ENCODE measurements at places on chromosomes 2 and 18.
A peak's percentile ranks its signal among the peaks of the same experiment; 100 is the strongest.

GRCh38 chr2:77767388-77768076, 245.4 kb upstream of the LRRTM4 start:
- no peak for DNase-seq

GRCh38 chr2:172888714-172889669, 153.3 kb downstream of the RAPGEF4 start:
- no peak for DNase-seq

DNA sequence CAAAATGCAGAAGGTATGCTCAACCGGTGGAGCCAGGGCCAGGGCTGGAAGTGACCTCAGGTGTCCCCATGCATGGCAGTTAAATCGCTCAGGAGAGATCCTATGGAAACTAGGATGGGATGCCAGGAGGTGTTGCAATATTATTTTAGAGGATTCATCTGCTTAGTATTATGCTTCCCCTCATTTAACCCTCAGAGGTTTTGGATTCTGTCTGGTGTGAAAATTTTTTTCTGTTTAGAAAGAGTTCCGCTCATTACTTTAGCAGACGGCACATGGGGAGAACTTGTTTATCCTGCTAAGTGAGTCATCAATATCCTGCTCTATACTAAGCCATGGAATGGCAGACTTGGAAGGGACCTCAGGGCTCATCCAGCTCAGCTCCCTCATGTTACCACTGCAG, 42.5 kb downstream of the TRIB2 start:
- peak; percentile 70 for DNase-seq

GRCh38 chr18:52617931-52618330, 277.9 kb downstream of the DCC start:
- DNase-seq: no peak

- no peak for DNase-seq
Observed at GRCh38 chr2:72080286-72081145, 67.1 kb downstream of the CYP26B1 start.

- no peak for DNase-seq
Observed at GRCh38 chr2:119254601-119255080, 31.0 kb downstream of the STEAP3 start.

DNA sequence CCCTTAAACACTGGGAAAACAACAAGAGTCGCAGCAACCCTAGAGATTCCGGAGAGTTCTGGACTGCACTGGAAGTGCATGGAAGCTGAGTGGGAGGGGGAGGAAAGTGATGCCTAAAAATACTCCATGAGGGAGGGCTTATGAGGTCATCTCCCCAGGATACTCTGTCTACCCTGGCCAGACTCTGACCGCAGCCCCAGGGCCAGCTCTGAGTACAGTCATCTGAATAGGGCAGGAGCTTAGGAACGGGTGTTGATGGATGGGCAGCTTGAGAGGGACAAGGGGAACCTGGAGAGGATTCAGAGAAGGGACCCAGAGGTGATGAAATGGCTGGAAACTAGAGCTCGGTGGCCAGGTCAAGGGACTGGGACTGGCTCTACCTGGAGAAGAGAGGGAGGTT, 79.3 kb upstream of the IGFBP5 start:
- DNase-seq: no peak

GRCh38 chr2:192215096-192215877, 20.6 kb upstream of the TMEFF2 start:
- no peak for DNase-seq

DNA sequence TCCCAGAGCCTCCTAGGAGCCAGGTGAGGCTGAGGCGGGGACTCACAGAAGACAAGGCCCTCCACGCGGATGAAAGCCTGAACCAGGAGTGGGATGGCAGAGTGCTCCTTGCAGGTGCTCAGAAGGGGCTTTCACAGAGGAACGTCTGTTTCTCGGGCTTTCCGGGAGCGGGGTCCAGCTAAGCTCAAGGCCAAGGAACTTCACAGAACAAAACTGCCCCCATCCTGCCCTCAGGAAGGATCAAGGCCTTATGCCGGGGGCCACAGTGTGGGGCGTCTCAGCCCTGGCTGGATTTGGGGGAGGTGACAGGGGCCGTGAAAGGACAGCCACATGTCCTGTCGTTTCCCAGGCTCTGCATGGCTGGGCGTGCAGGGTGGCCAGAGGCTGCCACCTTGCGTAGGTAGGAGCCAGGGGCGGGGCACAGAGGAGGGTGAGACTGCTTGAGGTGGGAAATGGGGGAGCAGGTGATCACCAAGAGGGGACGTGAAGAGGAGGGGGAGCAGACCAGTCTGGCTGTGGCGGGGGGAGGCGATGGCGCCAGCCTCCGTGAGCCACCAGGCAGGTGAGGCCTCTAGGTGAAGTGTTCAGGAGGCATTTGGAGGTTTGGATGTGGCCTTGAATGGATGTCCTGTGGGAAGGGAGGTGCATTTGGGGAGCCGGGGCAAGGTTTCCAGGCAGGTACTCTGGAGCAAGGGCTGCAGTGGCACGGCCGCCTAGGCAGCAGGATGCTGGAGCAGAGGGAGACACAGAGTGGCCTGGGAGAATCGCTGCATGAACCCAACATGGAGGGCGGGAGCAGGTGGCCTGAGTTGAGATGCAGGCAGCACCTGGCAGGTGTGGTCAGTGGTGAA, 79.1 kb downstream of the TWIST2 start:
- DNase-seq: no peak

DNA sequence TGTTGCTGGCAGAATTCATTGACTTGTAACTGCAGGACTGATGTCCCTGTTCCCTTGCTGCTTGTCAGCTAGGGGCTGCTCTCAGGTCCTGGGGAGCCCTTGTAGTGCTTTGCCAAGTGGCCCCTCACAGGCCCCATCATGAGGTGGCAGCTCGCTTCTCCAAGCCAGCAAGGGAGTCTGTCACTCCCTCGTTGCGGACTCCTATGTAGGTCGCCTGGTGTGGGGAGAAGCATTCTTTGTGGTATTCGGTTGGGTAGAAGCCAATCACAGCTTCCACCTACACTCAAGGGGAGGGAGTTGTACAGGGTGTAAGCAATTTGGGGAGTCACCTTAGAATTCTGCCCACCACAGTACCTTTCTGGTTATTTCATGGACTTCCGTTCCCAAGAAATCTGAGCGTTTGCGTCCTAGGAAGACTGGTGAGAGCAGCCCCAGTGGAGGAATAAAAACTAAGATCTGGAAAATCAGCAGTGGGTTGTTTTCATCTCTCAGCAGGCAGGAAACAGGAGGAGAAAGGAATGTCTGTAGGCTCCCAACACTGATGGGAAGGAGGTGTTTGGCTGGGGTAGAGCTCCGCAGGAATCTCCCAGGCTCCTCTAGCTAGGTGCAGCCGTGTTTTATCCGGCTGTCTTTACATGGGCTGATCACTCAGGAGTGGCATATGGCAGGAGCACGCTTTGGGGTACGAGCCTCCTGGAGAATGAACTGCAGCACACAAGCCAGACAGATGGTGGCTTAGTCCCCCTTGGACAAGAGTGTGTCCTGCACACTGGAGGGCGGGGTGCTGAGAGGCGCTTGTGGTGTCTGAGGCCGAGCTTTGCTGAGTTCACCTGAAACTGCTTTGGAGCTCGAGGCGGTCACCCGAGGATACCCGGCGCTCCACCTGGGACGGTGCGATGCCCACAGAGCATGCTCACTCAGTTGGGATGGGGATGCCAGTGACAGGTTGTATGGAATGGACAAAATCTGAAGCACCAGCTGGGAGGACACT, 58.3 kb downstream of the LDLRAD4 start:
- no peak for DNase-seq

DNA sequence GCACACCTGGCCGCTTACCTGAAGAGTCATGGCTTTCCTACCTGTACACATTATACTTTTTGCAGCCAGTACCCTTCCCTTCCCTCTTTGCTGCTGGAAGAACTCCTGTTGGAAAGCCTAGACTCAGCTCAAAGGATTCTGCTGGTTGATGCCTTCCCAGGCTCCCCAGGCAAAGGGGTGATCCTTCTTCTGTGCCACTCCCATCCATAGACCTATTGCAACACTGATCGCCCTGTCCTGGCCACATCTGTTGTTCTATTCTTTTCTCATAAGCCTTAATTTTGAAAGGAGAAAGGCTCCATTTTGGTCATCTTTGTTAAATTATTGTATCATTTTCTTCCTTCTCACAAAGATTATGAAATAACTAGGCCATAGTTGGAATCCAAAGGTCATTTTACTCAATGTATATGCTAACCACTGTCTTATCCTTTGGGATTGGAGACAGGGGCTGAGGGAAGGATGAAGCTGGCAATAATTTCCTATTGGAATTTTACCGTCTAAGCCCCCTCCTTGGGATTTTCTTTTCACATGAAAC, 3.4 kb upstream of the PRKCE start:
- peak; percentile 30 for DNase-seq
